ENCODE measurements at places on chromosomes 7 and 10. TPM values are rescaled to one million over a fixed set of nuclear protein-coding genes. Genes with fewer than 3 reads are reported as not detected.

The TCAF2 gene
- 8.9 TPM for total RNA-seq

DNA sequence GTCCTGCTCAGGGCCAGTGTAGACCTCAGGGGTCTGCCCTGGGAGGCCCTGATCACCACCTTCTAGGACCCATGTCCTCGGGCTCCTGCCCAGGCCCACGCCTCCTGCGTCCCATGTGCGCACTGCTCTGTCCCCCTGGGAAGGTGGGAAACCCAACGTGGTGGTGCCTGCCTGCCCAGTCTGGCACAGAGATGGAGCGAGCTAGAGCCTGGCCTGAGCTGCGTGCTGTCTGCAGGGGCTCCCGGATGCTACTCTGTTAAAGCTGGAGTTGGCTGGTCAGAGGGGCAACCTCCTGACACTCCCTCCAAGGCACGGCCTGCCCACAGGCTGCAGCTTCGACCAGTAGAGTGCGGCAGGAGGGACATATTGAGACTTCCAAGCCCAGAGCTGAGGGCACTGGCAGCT, 171.7 kb downstream of the DNAJB6 start:
- no peak for DNase-seq

- DNase-seq, result peak; percentile 60
Measured at GRCh38 chr7:117019786-117020590, 66.7 kb downstream of the ST7 start.

The RADIL gene
- 2.4 TPM for total RNA-seq

The AGBL3 gene
- 4.1 TPM for total RNA-seq

The TEX47 gene
- not detected for total RNA-seq

The MAPK8 gene
- 40.0 TPM for total RNA-seq

GRCh38 chr10:80413271-80413996, 5.1 kb downstream of the PRXL2A start:
- no peak for DNase-seq

- no peak for DNase-seq
Measured at GRCh38 chr7:111238886-111239285, 148.0 kb downstream of the LRRN3 start.

GRCh38 chr10:84004221-84004620, 135.1 kb upstream of the GHITM start:
- no peak for DNase-seq

DNA sequence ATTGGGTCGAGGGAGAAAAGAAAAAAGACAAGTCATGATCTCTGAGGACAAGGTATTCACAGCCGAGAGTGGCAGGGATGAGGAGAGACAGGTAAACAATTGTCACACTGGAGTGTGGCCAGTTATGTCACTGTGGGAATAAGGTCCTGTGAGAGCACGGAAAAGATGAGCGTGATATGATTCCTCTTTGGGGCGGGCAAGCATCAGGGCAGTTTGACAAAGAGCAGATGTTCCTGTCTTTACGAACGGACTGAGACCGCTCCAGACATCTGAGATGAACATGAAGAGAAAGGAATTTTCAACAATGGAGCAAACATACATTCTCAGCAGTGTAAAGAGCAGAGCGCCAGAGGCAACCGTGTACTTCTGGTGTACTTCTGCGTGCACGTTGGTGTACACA, 278.1 kb downstream of the DPP6 start:
- DNase-seq, result no peak

GRCh38 chr10:110993024-110993693, 73.8 kb downstream of the SHOC2 start:
- DNase-seq, result no peak

DNA sequence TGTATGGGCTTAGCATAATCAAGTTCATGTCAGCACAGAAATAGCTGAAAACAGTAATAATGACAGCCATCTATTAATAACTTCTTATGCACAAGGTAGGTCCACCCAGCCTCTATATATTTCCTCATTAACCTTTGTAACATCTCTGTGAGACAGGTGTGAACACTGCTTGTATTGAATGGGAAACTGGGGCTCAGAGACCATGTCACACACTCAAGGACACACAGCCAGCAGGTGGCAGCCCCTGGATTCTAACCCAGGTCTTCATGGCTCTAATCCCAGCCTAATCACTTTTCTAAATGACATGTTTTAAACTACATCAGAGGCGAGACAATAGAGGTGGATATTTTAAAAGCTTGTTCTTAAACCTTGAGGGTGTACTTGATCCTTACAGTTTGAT, 591.4 kb downstream of the PARD3 start:
- no peak for DNase-seq

- no peak for DNase-seq
Measured at GRCh38 chr7:37571806-37572205, 111.8 kb upstream of the GPR141 start.

The ITGA8 gene
- 2.4 TPM for total RNA-seq

The KCND2 gene
- total RNA-seq, result 6.0 TPM

The HOXA2 gene
- 0.52 TPM for total RNA-seq

GRCh38 chr7:16926283-16926682, 44.5 kb upstream of the AGR3 start:
- DNase-seq, result peak; percentile 41

The GIGYF1 gene
- 56.2 TPM for total RNA-seq

DNA sequence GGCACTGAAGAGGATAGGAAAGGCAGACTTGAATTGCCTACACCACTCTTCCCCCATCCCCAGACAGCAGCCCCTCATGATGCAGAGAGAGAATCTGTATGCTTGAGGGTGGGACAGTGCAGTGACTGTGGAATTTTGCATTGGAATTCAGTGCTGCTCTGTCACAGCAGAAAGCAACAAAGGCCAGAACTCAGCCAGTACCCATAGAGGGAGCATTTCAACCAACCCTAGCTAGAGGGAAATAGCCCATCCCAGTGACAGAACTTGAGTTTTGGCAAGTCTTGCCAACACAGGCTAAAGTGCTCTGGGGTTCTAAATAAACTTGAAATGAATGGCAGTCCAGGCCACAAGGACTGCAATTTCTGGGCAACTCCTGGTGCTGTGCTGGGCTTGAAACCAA, 80.4 kb downstream of the TES start:
- DNase-seq, result no peak

The TAS2R38 gene
- total RNA-seq, result not detected

The STN1 gene
- 29.2 TPM for total RNA-seq

DNA sequence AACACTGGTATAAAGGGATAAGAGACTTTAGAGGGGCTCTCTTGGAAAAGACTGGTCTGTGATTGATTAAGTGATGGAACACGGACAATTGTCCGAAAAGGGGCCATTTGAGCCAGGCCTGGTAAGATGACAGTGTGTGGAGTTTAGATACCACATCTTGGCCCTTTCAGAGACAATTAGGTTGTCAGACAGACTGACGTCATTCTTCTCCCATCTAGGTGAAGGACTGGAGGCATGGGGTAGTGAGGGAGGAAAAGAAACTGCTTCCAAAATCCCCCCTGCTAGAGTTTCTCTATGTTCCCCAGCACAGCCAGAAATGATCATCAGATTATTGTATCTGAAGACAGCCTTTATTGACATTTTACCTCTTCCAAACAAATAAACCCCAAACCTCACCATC, 84.8 kb upstream of the MYO3A start:
- DNase-seq, result no peak

- no peak for DNase-seq
Measured at GRCh38 chr7:156656598-156656997, 16.0 kb downstream of the RNF32 start.
